Tracheal epithelial cell (primary cell): ENCODE measurements at places on chromosomes 7 and 10. TPM values are rescaled to one million over a fixed set of nuclear protein-coding genes. Genes with fewer than 3 reads are reported as not detected.

ADIRF gene
- 2.4 and 72.5 TPM in 2 replicates for total RNA-seq

NAMPT gene
- 199 and 325 TPM in 2 replicates for total RNA-seq

PON1 gene
- total RNA-seq = not detected in 2 replicates

CYP2C19 gene
- total RNA-seq = 0.21 TPM in 1 of 2 replicates, not detected in the other

INHBA gene
- 4.9 and 21.9 TPM in 2 replicates for total RNA-seq

WNT8B gene
- not detected in 2 replicates for total RNA-seq

ANXA8L1 gene
- total RNA-seq = 183 and 261 TPM in 2 replicates
